ENCODE measurements at places on chromosomes 4 and X. TPM values are rescaled to one million over a fixed set of nuclear protein-coding genes. Genes with fewer than 3 reads are reported as not detected.
A peak's percentile ranks its signal among the peaks of the same experiment; 100 is the strongest.

- H3K27me3 ChIP-seq = no peaks in the 10 kb centered on the region
- no peaks in the 10 kb centered on the region for H3K36me3 ChIP-seq
- no peak for DNase-seq
- H3K4me3 ChIP-seq = no peak overlapping the region
- no peak overlapping the region for H3K27ac ChIP-seq
- no peaks in the 10 kb centered on the region for H3K4me1 ChIP-seq
These were observed 157.0 kb downstream of the PCDH18 start for GRCh38 chr4:137375111-137375850.

DNA sequence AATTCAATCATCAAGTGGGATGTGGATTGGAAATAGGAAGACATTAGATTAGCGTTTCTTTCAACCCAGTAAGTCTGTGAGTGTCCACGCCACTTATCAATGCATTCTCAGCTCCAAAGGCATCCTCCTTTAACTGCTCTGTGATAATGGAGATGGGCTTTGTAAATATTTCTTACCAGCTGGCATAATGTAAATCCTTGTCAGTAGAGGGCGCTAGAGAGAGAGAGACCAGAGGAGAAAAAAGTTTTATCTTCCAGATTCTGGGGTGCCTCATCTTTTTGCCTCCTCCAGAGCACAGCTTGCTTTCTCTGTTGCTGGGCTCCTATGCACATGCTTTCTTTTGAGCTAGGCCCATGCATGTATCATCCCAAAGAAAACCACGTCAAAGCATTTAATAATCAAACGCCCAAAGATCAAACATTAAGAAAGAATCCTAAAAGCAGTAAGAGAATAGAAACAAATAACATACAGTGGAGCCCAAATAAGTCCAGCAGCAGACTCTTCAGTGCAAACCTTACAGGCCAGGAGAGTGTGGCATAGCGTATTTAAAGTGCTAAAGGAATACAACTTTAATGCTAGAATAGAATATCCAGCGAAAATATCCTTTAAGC lies 9.6 kb upstream of the MTMR1 start:
- no peaks in the 10 kb centered on the region for H3K27me3 ChIP-seq
- no peak overlapping the region for H3K27ac ChIP-seq
- DNase-seq = no peak
- no peaks in the 10 kb centered on the region for H3K4me1 ChIP-seq
- no peak overlapping the region for H3K4me3 ChIP-seq

DNA sequence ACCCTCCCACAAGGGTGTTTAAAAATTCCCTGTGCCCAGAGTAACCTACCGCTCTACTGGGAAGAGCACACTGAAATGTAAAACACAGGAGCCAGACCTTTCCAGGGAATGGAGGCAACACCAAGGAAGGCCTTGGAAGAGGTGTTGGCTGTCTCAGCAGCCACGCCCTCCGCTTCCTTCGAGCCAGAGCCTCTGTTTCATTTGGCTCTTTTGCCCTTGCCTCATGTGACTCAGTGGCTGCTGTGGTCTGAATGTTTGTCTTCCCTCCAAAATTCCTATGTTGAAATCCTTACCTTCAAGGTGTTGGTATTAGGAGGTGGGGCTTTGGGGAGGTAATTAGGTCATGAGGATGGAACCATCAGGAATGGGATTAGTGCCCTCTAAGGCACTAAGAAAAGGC lies 11.3 kb downstream of the SCD5 start:
- peak; percentile 39 for DNase-seq
- no peak overlapping the region for H3K4me3 ChIP-seq
- no peak overlapping the region for H3K27ac ChIP-seq

Gene QRFPR
- total RNA-seq = not detected

GRCh38 chrX:152989292-152989658 lies 4.6 kb downstream of the PNMA5 start:
- no peak overlapping the region for H3K4me3 ChIP-seq
- no peak overlapping the region for H3K27ac ChIP-seq
- no peaks in the 10 kb centered on the region for H3K27me3 ChIP-seq

Gene LEF1
- 1.4 TPM for total RNA-seq

GRCh38 chrX:130772105-130772775 lies 130.8 kb downstream of the ENOX2 start:
- H3K36me3 ChIP-seq = no peaks in the 10 kb centered on the region
- H3K4me1 ChIP-seq = peaks cover 5% of the 10 kb centered on the region
- DNase-seq = no peak
- H3K27ac ChIP-seq = no peak overlapping the region
- H3K4me3 ChIP-seq = no peak overlapping the region

Gene IBSP
- total RNA-seq = not detected

DNA sequence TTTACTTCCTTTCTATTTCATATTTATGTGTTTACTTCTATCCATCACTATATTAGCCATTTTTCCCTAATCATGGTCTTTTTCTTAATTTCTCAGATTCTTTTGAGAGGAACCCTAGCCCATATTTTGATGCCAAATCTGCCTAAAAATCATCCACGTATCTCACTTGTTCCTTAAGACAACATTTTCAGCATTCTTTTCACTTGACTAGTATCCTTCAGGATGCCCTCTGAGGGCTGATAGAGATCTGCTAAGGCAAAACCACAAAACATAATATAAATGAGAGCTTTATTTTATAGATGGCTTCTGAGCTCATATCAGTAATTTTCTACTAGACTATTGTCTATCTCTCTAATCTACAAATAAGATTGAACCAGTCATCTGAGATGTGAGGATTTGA lies 341.9 kb downstream of the GPM6A start:
- no peaks in the 10 kb centered on the region for H3K4me1 ChIP-seq
- no peaks in the 10 kb centered on the region for H3K36me3 ChIP-seq
- no peak overlapping the region for H3K4me3 ChIP-seq
- no peak for DNase-seq
- no peak overlapping the region for H3K27ac ChIP-seq

GRCh38 chrX:107505223-107505622 lies 55.8 kb downstream of the FRMPD3 start:
- H3K27me3 ChIP-seq = peaks cover 64% of the 10 kb centered on the region
- no peaks in the 10 kb centered on the region for H3K4me1 ChIP-seq
- no peaks in the 10 kb centered on the region for H3K36me3 ChIP-seq
- no peak overlapping the region for H3K4me3 ChIP-seq
- H3K27ac ChIP-seq = no peak overlapping the region

Gene MAP3K15
- 16.3 TPM for total RNA-seq

- no peaks in the 10 kb centered on the region for H3K27me3 ChIP-seq
- no peak overlapping the region for H3K27ac ChIP-seq
- H3K4me3 ChIP-seq = no peak overlapping the region
These were observed 85.5 kb upstream of the TET2 start for GRCh38 chr4:105061136-105061696.

GRCh38 chrX:32480019-32480418 lies 731.3 kb downstream of the DMD start:
- H3K36me3 ChIP-seq = no peaks in the 10 kb centered on the region
- no peak for DNase-seq
- no peak overlapping the region for H3K27ac ChIP-seq
- no peaks in the 10 kb centered on the region for H3K27me3 ChIP-seq

Measured in endodermal cell (in vitro differentiated cells).